ENCODE measurements at places on chromosomes 3 and 15.

DNA sequence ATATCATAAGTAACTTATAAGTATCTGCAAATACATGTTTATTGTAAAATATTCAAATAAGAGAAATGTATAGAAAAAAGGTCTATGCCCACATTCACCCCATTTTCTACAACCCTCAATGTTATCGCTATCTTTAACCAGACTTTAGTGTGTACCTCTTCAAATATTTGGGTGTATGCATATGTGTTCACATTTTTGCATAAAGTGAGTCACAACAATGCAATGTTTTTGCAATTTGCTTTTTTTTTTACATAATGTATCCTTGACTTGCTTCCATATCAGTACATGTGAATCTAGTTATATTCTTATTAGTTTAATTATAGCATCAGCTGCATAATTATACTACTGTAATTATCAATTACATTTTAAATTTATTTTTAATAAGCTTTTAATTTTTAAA lies 117.3 kb upstream of the LYSMD4 start:
- no peak for DNase-seq

GRCh38 chr3:128271536-128272332 lies 118.5 kb downstream of the EEFSEC start:
- no peak for DNase-seq

DNA sequence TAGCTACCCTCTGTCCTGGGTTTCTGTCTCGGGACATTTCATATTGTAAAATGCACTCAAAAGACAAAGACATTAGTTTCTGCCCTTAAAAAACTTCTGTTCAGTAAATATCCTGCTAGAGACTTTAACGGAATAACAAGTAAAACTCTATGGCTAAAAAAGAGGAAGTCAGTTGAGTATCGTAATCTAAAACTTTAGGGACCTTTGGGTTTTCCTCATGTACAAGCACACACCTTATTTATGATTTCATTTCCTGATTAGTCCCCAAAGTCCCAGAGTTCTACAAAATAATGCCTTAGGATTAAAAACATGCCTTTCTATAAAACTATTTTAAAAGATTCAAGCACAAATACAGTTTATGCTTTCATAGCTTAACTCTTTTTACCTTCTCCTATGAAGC lies 585.9 kb downstream of the UNC13C start:
- DNase-seq: no peak

DNA sequence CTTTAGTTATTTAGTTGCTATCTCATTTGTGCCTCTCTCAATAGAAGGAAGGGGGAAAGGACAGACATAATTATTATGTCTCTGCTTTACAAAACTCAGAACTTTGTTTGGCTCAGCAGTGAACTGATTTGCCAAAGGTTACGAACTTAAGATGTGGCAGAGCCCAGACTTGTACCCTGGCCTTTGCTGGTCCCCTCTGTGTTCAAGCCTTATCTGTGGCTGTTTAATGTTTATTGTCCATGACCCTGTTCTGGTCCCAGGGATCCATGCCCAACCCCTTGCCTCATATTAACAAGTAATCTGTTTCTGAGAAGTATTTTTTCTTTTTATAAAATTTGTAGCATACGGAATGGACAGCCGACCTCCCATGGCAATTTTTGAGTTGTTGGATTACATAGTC lies 10.7 kb downstream of the SNAPC5 start:
- no peak for DNase-seq

DNA sequence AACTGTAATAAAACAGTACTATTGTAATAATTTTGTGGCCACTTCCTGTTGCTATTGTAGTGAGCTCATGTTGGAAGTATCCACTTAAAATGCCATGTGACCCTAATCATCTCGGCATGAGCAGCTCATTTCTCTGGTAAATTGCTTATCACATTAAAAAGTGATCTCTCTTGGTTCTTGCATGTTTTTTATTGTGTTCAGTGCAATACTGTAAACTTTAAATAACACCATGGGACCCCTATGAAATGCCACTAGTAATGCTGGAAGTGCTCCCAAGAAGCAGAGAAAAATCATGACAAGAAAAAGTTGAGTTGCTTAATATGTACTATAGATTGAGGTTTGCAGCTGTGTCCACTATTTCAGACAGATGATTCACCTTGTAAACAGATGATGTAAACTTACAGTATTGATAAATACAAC lies 45.6 kb downstream of the NMD3 start:
- peak; percentile 52 for DNase-seq

GRCh38 chr3:194130807-194131589 lies 5.0 kb upstream of the HES1 start:
- no peak for DNase-seq

DNA sequence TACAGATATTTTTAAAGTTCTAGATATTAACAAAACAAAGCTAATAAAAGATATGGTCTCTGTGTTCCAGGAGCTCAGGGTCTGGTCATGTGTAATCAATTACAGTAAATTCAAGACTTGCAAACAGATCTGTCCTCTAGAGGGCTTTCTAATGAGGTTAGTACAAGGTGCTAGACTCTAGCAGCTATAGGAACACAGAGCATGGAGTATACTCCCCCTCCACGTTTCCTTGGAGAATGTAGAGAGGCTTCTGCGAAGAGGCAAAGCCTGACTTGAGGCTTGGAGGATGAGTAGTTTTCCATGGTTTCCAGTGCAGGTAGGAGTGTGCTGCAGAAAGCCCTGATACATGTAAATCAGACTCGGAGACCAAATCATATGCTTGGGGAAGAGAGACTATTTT lies 32.7 kb upstream of the DLG1 start:
- no peak for DNase-seq

DNA sequence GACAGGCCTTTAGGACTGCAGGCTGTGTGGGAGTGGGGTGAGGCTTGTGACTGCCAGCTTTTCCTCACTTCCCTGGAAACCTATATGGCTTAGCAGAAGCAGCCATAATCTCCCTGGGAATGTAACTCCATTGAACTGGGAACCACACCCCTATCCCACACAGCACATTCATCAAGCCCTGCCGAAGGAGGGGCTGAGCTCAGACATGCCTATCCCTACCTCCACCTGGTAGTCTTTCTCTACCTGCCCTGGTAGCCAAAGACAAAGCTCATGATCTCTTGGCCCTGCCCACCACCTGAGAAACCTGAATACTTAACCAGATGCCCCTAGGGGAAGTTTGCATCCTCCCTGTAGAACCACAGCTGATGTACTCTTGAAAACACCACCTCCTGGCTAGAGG lies 219.8 kb downstream of the UNC13C start:
- DNase-seq: no peak

GRCh38 chr3:69948246-69948862 lies 51.2 kb upstream of the SAMMSON start:
- peak; percentile 34 for DNase-seq

DNA sequence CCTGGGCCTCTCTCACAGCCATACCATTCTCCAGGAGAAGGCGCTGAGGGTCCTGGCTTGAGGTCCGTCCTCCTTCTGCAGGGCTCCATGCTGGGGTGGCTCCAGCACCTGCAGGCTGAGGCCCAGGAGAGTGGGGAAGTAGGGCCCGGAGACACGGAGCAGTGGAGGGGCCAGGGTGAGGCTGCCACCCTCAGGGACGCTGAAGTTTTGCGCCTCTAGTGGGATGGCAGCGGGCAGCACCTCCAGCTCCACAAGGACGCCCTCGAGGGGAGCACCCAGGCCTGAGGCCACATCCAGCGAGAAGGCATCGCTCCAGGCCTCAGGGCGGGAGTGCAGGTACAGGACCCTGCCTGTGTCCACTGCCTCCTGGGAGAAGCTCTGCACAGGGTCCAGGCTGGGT lies 27.5 kb downstream of the CSPG4 start:
- no peak for DNase-seq

DNA sequence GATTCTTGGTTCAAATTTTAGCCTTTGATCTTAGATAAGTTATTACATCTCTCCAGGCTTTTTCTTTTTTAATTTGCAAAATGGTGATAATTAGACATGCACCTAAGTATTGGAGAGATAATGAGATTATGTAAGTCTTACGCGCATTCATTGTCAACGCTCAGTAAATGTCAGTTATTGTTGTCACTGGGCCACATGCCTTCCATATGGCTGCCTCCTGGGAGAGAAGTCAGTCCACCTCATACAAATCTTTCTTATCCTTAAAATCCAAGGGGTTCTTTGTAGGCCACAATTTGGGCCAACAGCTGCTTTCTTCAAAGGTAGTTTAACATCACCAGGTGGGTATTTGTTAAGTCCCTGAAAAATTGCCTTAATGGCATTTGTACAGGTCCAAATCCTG lies 25.5 kb upstream of the PTPRG start:
- no peak for DNase-seq

- DNase-seq: no peak
Observed at GRCh38 chr3:45906681-45907407, 20.5 kb downstream of the CCR9 start.

DNA sequence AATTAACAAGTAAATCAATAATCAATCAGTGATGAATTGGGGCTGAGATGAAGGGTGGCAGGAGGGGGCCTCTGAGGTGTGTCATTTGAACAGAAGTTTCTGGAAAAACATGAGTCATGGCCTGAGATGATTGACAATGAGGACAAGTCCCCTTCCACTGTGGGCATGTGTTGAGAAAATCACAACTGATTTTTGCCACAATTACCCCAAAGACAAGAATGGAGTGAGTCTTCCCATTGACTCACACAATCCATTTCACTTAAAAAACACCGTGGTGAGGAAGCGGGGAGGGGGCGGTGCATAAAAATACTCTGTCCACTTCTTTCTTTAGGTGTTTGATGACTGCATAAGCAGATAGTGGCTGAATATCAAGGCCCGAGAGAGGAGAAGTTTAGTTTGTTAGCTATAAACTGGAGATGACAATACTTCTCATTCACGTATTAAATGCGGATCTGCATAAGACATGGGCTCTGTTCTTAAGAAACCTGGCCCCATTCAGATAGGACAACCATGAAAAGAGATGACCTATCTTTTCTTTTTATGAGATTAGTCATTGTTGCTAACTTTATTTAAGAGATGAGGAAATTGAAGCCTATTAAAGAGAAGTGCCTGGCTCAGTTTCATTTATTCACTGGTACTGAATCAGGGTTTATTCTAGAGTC lies 34.7 kb downstream of the SHC4 start:
- DNase-seq: no peak

GRCh38 chr15:88908697-88909621 lies 4.2 kb downstream of the MFGE8 start:
- DNase-seq: no peak

DNA sequence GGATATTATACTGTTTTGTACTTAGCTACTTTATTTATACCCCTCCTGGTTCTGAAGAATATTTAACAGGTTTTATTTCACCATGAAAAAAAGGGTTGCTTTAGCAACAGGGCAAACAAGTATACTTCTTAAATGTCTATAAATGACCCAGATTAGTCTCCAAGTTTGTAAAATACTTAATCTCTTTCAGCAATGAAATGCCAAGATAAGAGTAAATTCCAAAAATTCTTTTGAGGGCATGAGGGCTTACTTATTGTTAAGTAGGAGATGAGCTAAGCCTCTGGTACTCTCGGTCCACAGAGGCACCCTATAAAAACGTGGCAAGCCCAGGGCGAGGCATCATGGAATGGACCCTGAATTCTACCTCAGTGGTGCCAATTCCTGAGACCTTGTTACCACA lies 264.8 kb upstream of the NSMCE3 start:
- no peak for DNase-seq

DNA sequence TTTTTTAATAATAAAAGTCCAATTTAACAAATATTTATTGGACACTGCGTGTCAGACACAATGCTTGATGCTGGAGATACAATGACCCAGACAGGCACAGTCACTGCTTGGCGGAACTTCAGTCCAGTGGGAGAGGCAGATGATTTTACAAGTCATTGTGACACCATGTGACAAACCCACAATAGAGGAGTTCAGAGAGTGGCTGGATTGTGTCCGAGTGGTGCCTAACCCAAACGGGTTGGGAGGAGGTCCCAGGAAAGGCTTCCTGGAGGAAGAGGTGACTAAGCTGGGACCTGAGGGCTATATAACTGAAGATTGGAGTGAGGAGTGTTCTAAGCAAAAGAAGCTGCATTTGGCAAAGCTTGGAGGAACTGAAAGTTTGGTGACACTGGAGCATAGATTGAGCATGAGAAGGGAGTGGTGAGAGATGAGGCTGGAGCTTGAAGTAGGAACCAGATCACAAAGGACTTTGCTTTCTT lies 41.4 kb downstream of the CRTC3 start:
- DNase-seq: no peak

- no peak for DNase-seq
Observed at GRCh38 chr15:89167267-89168176, 53.9 kb downstream of the RLBP1 start.

DNA sequence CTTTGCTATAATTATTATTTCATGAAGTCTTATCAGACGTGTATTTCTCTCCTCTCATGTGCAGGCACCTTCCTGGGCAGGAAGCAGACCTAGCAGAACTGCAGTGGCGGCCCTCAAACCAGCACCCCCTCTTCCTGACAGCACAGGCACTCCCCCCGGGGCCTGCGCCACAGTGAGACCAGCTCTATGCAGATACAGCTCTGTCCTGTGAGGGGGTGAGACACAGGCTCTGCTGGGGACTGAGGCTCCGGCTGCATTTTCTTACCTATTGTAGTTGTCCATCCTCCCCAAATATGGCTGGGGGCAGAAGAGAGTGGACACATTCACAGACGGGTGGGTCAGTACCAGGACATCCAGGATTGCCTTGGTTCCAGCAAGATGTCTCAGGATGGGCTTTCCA lies 5.0 kb downstream of the CISH start:
- DNase-seq: no peak

DNA sequence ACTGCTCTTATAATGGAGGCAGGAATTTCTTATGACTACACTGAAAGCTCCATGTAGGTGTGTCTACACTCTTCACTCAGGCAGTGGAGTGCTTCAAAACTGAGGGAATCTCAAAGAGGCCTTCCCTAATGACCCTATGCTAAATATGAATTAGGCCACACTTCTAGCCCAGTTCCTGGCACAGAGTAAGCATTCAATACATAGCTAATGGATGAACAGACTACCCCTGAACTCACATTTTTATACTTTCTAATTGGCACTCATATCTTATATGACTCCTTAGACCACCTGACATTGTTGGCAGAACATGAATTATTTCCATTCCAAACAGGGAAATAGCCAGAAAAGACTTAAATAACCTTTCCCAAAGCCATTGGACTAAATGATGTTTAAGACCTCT lies 3.4 kb downstream of the RARRES1 start:
- no peak for DNase-seq

- DNase-seq: peak; percentile 87
Observed at GRCh38 chr3:77467702-77468625, 428.1 kb downstream of the ROBO2 start.
